ENCODE measurements at places on chromosomes 1 and 21. TPM values are rescaled to one million over a fixed set of nuclear protein-coding genes. Genes with fewer than 3 reads are reported as not detected.

The LAMC2 gene
- not detected for total RNA-seq

The CD1D gene
- 5.0 TPM for total RNA-seq

The PTPN7 gene
- total RNA-seq, result 29.4 TPM

The RHEX gene
- total RNA-seq, result 34.8 TPM

The FCRLA gene
- total RNA-seq, result 175 TPM

The FCGR1A gene
- total RNA-seq, result not detected

The SLC30A7 gene
- 25.7 TPM for total RNA-seq

The MCOLN2 gene
- 60.1 TPM for total RNA-seq

The XCL1 gene
- not detected for total RNA-seq

Measured in activated B cell treated with CpG ODN at 0.5 μM for 24 hours (primary cell).